ENCODE measurements at places on chromosomes 1 and 21.

GRCh38 chr1:36224537-36225282, 467 bp downstream of the THRAP3 start:
- DNase-seq, result peak; percentile 83

DNA sequence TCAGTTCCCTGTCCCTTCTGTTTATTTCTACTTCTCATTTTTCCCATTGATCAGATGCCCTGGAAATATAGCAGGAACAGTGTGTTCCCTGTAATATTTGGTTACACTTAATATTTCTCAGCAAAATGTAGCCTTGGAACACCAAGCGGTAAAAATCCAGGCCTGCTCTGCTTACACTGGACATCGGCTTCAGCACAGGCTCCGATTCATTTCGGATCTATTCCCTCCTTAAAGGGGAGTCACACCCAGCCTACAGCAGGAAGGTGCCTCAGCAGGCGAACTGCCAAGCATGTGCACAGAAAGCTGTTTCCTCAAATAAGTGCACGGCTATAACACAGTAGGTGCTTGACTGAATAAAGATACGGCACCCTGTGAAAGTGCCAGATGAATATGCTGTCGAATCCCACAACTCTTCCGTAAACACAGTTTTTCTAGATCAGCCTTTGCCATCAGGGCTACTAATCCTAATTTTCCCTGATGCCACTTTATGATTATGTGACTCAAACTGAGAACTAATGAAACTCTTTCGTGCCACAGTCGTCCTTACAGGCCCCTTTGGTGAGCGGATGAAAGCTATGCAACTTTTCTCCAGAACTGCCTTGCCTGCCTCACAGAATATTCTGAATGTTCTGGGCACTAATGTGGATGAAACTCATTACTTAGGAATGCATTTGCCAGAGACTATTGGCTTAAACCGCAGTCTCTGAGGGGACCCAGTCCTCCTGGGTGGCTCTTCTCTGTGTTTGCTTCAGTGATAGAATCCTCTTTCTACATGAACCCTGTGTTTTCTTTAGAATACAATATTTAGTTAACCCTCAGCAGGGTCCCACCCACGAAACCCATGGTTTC, 275.5 kb upstream of the RUNX1 start:
- DNase-seq, result no peak

DNA sequence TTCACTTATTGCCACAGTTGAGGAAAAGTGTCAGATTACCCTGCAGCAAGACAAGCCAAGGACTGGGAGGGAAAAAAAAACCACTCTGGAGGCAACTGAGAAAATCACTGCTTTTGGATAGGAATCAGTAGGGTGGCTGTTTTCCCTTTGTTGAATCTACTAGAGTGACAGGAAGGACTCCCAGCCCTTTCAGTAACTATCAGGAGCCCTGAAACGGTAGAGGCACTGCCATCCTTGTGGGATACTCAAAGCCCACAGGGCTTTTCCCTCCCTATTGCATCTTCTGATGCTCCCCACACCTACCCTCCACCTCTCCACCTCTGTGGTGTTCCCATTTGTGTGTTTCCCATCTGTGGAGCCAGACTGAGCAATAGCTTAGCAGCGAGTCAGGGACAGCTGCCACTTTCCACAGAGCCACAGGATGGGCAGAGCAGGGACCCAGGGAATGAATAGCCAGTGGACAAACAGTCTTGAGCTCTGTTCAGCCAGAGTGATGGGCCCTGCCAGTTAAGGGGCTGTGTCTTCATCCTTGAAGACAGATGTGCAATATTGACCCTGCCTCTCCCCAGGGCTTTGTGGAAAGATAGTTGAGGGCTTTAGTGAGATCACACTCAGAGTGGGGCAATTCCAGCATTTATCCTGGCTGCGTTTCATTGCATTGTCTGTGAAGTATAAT, 13.9 kb downstream of the UBIAD1 start:
- DNase-seq, result no peak

GRCh38 chr1:210588946-210589345, 260.2 kb downstream of the HHAT start:
- no peak for DNase-seq

DNA sequence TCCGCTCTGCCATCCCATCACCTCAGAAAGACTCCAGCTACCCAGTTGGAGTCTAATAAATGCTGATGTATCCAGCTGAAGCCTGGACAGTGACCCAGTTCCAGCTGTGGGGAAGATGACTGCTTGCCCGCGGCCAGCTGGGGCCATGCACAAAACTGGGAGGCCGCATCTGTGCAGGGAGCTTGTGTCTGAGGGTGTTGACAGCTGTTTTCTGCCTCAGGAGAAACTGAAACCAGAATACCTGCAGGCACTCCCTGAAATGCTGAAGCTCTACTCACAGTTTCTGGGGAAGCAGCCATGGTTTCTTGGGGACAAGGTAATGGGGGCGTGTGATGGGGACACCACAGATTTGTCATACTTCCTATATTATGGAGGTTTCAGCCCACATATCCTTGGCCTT, 3.2 kb downstream of the GSTM2 start:
- DNase-seq, result no peak

DNA sequence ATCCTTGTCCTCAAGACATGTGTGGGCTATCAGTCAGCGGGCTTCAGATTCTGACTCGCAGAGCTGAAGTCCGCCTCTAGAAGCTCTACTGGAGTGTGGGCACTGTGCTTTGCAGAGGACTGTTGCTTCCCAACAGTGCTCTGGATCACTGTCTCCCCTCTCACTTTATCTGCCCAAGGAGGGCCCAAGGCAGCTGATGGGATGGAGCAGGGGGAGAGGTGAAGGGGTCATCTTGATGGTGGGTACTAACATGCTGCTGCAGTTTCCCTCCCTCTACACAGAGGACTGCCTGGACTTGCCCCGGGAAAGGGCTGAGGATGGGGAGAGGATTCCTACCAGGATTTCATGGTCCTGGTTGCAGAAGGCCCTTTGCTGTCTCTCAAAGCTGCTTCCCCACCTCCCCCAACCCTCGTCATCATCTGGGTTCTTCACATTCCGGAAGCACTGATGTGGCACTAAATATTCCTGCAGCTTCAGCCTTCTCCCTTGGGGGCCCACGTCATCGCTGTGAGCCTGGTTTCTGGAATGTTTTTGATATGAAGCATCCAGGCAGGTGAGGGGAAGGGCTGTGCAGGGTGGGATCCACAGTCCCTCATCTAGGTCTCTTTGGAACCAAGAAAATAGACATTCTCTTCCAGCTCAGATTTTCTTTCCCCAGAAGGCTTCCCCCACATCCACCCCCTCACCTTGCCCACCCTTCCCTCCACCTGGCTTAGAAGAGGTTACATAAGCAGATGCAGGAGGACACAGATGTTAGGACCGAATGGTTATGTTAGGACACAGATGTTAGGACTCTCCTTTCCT, 23.2 kb downstream of the NUAK2 start:
- no peak for DNase-seq

GRCh38 chr1:38992412-38993111, 1.5 kb downstream of the AKIRIN1 start:
- no peak for DNase-seq

DNA sequence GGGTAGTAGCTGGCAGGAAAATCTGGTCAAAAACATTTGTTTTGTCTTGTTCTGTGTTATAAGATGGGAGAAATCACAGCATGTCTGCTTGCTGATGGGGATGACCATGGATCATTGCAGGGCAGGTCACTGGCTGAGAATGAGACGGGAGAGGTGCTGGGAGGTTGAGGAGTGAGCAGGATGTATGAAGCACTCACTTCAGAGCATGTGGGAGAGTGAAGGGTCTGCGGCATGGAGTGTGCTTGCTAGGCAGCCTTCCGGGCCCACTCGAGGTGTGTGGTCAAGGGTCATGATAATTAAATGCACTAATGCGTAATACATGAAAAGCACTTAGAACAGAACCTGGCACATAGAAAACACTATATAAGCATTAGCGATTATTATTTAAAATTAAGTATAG, 42.0 kb upstream of the SPOCD1 start:
- no peak for DNase-seq

DNA sequence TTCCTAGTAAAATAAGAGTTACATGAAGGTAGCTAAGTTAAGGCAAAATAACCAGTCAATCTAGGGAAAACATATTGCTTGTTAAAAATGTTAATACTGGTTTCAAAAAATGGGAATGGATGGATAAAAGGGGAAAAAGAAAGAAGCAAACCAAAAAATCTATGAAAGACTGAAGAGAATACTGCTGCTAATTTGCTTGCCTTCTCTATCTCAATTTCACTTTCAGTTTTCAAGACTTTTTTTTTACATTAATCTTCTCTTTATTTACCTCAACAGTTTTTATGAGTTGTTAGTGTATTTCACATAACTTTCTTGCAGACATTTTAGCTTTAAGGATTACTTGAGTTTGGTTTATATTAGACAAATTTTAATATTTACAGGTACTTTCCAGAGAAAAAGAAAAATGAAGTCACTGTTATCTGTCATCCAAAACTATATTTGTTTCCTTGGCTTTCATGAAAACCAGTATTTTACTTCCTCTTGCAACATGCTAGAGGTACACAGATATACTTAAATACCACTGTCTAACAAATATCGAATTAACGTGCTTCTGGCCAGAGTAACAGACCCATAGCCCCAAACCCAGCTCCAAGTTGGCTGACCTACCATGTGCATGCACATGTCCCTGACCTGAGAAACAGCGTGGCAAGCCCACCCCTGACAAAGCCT, 70.7 kb downstream of the COL24A1 start:
- DNase-seq, result no peak

DNA sequence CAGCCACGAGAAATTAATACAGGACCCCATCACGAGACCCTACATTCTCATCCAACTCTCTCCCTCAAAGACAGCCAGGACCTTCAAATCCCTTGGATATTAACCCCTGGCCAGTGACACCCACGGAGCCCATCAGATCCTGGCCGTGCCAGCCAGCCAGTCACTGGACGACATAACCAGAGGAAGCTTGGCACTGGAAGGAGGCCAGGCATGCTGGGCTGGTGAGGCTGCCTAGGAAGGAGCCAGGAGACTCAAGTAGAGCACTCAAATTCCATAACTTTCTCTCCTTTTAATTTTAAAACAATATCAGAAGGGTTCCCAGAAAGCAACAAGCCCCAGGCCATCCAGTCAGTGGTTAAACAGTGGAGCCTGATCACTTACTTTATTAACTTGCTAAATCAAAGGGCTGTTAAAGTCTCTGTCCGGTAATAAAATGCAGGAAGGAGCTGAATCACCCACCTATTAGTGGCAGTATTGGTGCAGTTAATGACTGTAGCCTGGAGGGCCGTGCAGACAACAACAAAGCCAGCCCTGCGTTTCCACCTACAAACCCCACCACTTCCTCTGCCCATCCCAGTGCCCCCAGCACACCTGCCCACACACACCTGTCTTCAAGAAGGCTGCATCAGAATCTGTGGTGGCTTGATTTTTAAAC, 78.0 kb downstream of the HIVEP3 start:
- no peak for DNase-seq

DNA sequence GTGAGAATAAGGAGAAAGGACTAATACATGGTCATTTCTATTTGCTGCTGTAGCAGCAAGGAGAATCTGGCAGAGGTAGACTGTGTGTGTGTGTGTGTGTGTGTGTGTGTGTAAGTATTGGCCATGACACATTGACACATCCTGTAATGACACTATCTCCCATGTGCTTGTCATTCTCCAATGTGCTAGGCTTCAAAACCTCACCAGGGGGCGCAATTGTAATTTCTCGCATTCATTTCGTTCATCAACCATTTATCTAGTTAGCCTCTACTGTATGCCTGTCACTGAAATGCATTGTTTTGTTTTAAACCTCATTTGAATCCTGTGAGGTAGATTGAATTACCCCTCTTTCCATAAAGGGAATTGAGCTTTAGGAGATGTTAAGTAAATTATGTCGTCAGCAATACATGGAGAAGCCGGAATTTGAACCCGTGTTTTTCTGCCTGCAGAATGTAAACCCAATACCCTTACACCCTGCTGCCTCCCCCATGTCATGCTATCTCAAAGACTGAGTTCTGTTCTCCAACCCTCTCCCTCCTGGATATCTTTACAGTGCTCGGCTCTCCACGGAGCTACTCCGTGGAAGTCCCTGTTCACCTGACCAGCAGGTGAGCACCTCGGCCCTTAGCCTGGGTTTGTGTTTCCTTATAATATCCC, 100.8 kb downstream of the UCK2 start:
- peak; percentile 50 for DNase-seq

DNA sequence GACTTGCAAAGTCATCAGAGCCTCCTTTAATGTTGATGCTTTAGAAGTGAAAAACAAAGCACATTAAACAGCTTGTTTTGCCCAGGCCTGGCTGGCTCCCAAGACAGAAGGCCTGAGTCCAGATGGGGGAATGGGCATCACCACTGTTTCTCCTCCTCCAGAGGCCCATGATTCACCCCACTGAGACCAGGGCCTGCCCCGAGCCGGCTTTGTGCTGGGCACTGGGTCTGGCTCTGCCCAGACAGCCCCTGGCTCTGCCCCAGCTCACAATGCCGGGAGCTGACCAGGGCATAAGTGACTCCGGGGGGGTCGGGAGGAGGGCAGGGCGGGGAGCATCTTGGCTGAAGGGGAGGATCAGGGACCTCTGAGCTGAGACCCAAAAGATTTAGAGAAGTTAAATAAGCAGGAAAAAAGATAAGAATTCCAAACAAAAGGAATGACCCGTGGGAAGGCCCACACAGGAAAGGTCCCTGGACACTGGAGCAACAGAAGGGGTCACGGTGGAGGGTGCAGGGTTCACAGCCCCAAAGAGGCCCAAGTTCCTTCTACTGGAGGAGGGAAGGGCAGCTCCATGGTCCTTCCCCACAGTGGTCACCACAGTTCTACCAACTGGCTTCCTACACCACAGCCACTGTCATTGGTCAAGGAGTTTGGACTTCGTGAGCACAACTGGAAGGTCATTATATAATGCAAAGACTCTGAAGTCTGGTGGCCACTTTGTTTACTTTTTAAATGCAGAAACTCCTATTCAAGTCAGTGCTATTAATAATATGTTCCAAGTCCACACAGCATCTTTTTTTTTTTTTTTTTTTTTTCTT, 5.5 kb downstream of the C2CD2 start:
- DNase-seq, result no peak

- DNase-seq, result no peak
Observed at GRCh38 chr1:77355010-77355409, 73.2 kb downstream of the AK5 start.

DNA sequence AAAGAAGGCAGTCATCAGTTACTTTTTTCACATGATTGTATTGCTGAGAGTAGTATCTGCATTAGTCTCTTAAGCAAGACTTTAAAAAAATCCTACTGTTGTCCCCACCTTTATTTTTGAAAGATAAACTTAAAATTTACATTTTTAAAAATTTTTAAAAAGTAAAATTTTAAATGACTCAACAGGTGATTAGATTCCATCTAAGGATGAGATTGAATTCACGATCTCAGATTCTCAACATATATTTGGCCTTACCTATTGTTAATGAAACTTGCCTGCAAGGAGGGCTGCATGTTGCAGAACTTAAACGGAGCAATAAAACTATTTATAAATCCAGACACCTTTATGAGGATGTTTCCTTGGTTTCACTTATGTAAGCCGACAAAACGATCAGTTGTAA, 75.2 kb downstream of the OLFML2B start:
- no peak for DNase-seq
